ENCODE measurements at places on chromosomes 11 and 22. TPM values are rescaled to one million over a fixed set of nuclear protein-coding genes. Genes with fewer than 3 reads are reported as not detected.

Gene SCN2B
- 1.1 TPM for total RNA-seq

DNA sequence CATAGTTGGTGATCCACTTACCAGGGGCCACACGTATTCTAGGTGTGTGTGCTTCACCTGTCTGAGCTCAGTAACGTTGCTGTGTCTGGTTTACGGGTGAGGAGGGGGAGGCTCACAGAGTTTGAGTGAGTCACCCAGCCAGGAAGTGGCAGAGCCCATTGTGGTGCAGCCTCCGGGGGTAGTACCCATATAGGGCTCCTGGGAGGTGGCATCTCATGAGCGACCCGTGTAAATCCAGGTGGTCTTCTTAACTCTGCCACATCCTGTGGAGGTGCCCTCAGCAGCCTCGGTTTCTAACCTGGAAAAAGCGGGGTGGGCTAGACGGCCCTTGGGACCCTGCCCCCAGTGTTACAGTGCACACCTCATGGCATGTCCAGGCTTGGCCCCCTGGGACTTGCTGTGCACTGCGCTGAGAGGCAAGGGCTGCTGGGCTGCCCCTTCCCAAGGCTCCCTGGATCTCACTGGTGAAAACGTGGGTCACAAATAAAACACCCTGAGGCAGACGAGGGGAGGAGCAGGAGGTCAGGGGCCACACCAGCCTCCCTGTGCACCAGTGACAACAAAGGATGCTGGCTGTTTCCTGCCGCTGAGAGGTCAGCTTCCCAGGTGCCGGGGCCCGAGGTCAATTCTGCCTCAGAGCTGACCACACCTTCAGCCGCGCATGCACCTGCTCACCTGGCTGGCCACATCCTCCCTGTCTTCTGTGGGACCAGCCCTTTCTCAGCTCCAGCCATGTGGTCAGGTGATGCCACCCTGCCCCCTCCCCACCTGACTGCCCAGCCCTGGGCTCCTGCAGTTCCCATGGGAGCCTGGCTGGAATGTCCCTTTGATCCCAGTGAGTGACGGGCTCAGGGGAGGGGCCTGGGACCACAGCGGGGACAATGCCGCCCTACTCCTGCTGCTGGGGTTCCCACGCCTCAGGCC is 305.1 kb downstream of the CTTN start:
- DNase-seq = no peak
- no peaks in the 10 kb centered on the region for H3K36me3 ChIP-seq
- H3K27ac ChIP-seq = no peak overlapping the region
- H3K4me3 ChIP-seq = no peak overlapping the region
- no peaks in the 10 kb centered on the region for H3K4me1 ChIP-seq

GRCh38 chr11:117819096-117820040 is 5.2 kb downstream of the FXYD2 start:
- no peaks in the 10 kb centered on the region for H3K27me3 ChIP-seq
- peak; percentile 90 for DNase-seq
- no peaks in the 10 kb centered on the region for H3K36me3 ChIP-seq
- no peak overlapping the region for H3K4me3 ChIP-seq
- H3K4me1 ChIP-seq = peaks cover 48% of the 10 kb centered on the region
- H3K27ac ChIP-seq = peak overlapping the region; percentile 39

- no peak overlapping the region for H3K27ac ChIP-seq
- no peak for DNase-seq
- no peaks in the 10 kb centered on the region for H3K27me3 ChIP-seq
- no peaks in the 10 kb centered on the region for H3K4me1 ChIP-seq
- H3K36me3 ChIP-seq = no peaks in the 10 kb centered on the region
These were observed 253.5 kb upstream of the PLET1 start for GRCh38 chr11:112514011-112514740.

- DNase-seq = no peak
- no peak overlapping the region for H3K4me3 ChIP-seq
- no peaks in the 10 kb centered on the region for H3K36me3 ChIP-seq
- peaks cover 36% of the 10 kb centered on the region for H3K4me1 ChIP-seq
- H3K27ac ChIP-seq = peak overlapping the region; percentile 18
These were observed 1.6 kb downstream of the C1QTNF6 start for GRCh38 chr22:37186228-37186996.

GRCh38 chr11:131683131-131683530 is 312.7 kb downstream of the NTM start:
- DNase-seq = no peak
- peaks cover 9% of the 10 kb centered on the region for H3K27me3 ChIP-seq
- no peaks in the 10 kb centered on the region for H3K36me3 ChIP-seq
- H3K4me3 ChIP-seq = no peak overlapping the region
